ENCODE measurements at places on chromosomes 4 and X.

DNA sequence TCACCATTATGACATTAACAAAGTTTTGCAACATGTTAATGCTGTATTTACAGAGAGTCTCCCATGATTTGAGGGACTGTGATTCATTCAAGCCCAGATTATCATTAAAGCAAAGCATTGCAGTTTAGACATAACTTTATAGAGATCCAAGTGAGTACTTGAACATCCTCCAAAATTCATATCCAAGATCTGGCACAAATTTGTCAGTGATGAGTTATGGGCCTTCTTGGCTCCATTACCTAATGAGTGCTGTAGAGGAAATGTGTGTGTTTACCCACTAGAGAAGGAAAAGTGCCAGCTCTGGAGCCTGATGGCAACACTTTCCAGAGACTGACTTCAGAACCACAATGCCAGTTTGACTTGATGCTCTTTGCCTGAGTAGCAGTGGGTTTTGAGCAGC, 432.3 kb downstream of the GALNTL6 start:
- no peak for DNase-seq

GRCh38 chr4:12932203-12932788, 551.8 kb downstream of the RAB28 start:
- DNase-seq = no peak

DNA sequence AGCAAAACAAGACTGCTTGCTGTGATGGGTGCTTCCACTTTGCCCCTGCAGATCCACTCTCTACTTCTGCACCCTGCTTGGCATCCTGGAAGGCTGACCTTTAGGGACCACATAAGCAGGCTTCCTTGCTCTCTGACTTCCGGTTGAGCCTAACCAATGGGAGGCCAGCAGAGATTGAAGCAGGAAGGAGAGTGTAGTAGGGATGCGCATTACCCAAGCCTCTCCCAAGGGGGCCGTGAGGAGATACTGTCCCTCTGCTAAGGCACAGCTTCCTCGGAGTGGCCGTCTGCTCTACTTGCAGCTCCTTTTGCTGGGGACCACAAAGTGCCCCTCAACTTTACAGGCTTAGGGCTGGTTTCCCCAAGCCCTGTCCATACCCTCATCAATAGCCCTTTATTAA, 624.3 kb upstream of the TENM3 start:
- DNase-seq = no peak

DNA sequence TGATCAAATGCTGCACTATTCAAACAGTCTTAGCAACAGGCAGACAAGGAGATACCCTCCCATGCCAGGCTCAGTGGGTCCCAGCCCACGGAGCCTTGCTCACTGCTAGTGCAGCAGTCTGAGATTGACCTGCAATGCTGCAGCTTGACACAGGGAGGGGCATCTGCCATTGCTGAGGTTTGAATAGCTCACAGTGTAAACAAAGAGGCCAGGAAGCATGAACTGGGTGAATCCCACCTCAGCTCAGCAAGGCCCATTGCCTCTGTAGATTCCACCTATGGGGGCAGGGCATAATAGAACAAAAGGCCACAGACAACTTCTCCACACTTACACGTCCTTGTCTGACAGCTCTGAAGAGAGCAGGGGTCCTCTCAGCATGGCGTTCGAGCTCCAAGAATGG, 26.6 kb upstream of the ZXDB start:
- DNase-seq = no peak

DNA sequence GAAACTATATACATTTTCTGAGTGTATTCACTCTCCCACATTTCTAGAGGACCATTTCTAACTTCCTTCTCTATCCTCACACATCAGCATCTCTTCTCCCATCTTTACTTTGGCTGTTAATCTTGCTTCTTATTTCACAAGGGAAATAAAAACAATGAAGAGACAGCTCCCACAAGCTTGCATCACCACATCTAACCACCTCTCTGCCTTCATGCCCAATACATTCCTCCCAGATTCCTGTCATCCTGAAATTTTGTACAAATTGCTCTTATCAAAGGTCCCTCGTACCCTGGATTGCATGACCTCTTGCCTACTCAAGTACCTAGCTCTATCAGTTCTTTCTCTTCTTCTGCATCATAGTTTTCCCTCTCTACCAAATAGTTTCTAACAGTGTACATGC, 215.2 kb downstream of the ANTXR2 start:
- DNase-seq = no peak

DNA sequence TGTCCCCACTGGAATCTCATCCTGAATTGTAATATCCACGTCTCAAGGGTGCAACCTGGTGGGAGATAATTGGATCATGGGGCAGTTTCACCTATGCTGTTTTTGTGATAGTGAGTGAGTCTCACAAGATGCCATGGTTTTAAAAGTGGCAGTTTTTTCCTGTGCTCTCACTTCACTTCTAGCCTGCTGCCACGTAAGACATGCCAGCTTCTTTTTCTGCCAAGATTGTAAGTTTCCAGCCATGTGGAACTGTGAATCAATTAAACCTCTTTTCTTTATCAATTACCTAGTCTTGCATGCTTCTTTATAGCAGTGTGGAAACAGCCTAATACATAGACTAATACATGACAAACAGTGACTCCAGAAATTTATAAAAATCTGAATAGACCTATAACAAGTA, 1131.8 kb downstream of the PCDH7 start:
- no peak for DNase-seq

DNA sequence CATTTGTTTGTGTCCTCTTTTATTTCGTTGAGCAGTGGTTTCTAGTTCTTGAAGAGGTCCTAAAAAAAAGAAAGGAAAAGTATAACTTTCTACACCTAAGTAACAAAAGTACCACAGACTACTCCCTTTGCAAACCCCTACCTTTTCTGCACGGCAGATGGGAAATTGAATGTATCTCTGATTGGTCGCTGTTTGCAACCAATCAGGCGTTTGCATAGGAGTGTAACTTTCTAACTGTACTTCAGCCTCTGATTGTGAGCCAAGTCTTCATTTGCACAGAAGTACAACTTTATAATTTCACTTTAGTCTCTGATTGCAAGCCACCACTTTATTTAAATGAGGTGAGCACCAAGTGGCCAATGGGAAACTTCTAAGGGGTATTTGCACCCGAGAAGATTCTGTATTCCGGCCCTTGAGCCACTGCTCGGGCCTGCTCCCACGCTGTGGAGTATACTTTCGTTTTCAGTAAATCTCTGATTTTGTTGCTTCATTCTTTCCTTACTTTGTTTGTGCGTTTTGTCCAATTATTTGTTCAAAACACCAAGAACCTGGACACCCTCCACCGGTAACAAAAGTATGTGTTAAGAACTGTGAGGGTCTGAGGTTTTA, 40.3 kb upstream of the FHL1 start:
- DNase-seq = no peak

GRCh38 chrX:67555578-67556203, 11.9 kb downstream of the AR start:
- no peak for DNase-seq

- no peak for DNase-seq
Measured at GRCh38 chrX:117919755-117920154, 196.9 kb downstream of the KLHL13 start.

DNA sequence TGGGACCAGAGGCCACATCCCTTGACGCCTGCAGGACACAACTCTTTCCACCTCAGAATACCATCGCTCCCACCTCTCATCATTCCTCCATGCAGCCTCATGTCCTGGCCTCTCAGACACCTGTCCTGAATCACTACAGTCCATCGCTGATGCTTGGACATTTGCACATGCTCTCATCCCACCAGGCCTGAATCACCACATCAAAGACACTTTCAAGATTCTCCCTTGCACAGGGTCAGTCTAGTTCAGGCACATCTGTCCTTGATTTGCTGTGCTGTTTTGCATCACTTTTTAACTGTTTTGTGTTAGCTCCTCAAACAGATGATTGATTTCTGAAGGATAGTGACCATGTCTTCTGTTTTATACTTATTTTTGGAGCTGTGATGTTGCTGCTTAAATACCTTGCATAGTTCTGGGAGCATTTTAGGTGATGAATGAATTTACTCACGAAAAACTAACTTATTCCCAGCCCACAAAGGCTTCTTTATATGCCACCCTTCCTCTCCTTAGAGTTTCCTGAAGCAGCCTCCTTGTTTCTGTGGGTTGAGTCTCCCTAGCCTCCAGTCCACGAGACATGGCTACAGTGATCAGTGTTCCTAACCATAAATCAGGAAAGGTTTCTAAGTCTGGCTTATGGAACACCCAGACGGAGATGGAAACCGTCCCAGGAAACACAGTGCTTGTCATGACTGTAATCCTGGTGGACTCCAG, 2.6 kb downstream of the FAM114A1 start:
- DNase-seq = peak; percentile 20

DNA sequence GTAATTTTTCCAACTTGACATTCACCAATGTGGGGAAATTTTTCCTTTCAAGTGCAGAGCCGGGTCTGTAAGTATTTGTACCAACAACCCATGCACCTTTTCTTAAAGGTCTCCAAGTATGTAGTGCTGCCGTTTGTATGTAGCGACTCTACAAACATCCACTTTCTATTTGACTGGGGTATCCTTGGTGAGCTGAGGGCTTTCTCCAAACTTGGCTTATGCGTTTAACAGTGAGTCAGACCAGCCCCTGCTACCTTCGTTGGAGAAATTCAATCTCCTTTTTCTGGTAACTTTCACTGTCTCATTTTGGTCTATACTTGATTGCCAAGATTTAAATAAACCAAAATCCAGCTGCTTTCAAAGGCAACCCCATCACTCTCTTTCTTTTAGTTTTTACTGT, 34.9 kb downstream of the MGST2 start:
- DNase-seq = no peak

- DNase-seq = no peak
Measured at GRCh38 chr4:110454441-110454840, 21.5 kb upstream of the ENPEP start.

DNA sequence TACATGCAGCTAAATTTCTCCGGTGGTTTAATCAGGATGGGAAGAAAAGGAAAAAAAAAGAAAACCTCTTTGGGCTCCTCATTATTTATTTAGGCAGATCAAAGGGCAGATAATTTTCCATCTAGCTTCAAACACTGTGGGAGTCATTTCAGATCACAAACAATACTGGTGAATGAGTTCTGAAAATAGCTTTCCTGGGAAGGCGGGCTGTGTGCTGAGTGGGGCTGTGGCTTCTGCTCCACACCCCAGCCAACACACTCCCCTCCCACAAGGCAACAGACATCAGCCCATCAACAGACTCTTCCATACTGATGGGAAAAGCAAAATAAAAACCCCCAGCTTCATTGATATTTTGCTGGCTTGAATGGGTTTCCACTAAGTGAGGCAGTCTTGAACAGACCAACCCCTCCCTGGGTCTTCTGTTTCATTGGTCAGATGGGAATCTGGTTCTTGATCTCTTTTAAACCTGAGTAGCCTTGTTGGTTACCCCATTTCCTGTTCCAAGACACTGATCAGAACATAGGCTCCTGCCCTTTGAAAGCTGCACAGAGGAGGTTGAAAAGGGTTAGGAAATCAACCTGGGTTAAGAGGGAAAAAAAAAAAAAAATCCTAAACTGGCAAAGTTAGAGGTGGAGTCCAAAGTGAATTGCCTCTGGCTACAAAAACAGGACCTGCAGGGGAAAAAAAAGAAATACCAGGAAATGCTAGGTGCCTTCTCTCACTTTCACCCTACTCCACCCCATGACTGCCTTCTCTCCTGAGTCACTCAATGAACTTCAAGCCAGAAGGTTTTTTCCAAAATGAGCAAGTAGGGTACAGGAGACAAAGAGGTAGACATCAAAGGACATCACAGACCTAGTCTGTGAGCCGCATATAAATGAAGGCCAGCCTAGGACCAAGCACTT, 20.0 kb downstream of the AMOT start:
- no peak for DNase-seq
